Stimulated activated CD4-positive, alpha-beta T cell treated with anti-CD3 and anti-CD28 coated beads, Interleukin-1b, Interleukin-23, amount 100 ng/mL, for 1 hour (primary cell): ENCODE measurements at places on chromosomes 5 and 9.

- no peak for DNase-seq
Measured at GRCh38 chr9:9719373-9720112, 893.3 kb downstream of the PTPRD start.

DNA sequence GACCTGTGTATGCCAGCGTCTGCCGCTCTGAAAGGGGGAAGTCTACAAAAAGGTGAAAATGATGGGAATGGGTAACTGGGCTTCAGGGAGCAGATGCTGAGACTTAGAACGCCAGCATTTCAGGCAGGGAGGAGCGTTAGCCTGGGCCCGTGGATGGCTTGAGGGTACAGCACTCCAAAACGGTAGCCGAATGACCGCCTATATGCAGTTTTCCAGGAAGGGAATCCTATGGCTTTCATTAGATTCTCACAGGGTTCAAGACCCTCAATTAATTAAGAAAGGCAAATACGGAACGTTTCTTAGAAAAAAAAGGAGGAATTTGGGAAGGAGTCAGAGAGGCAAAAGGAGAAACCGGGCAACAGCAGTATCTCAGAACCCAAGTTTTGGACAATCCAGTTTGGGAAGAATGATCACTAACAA, 639 bp downstream of the AMACR start:
- no peak for DNase-seq

DNA sequence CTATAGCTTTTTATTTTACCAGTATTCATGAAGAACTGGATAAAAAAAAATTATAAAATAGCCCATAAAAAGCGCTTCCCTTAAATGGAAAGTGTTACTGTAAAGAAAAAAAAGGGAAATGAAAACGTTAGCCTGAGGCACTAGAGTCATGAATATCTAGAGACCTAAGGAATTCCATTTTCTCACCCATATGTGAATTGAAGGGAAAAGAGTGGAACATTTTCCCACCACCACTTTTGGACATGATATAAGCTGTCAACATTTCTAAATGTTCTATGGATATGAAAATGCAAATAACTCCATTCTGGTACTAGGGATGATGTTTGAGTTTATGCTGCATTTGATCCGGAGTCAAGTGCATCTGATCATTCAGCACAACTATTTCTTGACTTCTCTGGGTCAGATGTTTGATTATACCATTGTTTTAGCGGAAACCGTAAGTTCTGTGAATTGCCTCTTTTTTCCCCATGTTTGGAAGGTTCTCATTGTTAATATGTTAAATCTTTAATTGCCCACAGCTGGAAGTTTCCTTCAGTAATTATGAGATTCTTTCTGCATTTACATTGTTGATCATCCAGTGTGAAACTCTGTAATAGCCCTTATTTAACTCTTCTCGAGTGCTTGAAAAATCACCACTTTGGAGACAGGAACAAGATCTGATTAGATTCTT, 467.4 kb upstream of the SEMA6A start:
- DNase-seq, result no peak

DNA sequence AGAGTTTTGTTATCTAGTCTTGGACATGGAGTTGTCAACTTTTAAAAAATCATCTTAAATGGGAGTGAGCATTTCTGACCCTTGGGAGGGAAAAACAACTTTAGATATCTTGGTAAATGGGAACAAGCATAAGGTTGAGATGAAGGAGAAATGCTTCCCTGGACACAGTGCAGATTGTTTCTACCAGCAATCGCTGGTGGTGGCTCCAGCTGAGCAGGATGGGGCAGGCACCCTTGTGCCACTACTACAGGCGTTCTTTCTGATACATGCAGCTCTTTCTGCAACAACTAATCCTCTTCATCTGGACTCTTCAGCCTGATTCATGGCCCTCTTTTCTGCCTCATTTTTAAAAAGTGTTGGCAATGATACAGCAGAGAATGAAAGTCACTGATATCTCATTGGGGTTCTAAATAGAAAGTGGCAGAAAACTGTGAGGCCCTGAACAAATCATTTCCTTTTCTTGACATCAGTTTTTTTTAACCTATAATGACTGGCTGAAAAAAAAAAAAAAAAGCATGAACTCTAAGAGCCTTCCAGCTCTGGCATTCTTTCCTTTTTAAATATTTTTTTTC, 409.4 kb upstream of the PTGER4 start:
- no peak for DNase-seq

GRCh38 chr5:158761161-158761560, 338.6 kb downstream of the EBF1 start:
- DNase-seq, result no peak

DNA sequence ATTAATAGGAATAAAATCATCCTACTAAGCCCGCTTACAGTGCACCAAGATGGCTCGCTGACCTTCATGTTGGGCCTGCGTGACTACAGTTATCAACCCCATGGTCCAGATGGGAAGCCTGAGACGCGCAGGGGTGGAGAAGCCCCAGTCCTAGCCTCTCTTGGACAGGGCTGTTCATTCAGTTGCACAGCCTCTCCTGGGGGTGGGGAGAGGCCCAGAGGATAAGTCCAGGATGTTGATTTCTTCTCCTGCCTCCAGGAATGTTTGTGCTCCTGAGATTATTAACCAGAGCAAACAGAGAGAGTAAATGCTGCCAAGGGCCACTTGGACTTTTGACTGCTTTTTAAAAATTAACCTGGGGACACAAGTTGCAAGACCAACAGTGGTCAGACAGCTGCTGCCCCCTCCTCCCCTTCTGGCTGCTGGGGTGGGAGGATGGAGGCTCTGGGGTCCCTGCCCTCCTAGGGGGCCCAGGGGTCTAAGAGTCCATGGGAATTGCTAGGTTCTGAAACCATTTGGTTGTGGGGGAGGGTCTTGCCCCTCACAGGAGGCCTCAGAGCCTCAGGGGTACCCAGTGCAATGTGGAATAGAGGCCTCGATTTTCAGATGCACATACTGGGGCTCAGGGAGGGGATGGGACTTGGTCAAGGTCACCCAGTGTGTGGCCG, 2.8 kb upstream of the AMBP start:
- no peak for DNase-seq

- DNase-seq, result no peak
Measured at GRCh38 chr9:353077-353476, 138.4 kb downstream of the DOCK8 start.

GRCh38 chr9:116837018-116837989, 150.2 kb downstream of the TRIM32 start:
- no peak for DNase-seq

GRCh38 chr5:169547508-169547907, 36.1 kb upstream of the SPDL1 start:
- DNase-seq, result no peak

- DNase-seq, result no peak
Measured at GRCh38 chr5:61184708-61185107, 22.4 kb upstream of the SMIM15 start.

GRCh38 chr9:136943291-136944211, 987 bp downstream of the FBXW5 start:
- DNase-seq, result no peak

DNA sequence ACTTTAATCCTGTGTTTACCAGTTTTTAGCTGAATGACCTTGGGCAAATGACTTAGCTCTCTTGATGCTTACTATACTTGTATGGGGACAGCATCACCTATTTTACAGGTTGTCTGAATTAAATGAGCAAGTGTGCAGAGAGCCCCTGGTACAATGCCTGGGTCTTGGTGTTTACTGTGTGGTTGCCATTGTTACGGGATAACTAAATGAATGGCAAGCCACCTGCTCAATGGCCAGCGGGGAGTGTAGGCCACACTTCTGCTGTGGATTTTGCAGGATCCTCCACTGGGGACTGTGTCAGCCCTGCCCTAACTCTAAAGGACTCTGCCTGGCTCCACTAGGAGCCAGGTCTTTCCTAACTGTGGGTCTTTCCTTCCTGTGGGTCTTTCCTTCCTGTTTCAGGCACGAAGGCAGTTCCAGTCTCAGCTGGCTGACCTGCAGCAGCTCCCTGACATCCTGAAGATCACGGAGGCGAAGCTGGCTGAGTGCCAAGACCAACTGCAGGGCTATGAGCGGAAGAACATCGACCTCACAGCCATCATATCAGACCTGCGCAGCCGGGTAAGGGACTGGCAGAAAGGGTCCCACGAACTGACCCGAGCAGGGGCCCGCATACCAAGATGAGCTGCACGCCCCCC, 10.3 kb upstream of the GLE1 start:
- DNase-seq, result no peak

GRCh38 chr5:22591461-22591860, 261.7 kb downstream of the CDH12 start:
- DNase-seq, result no peak

- DNase-seq, result no peak
Measured at GRCh38 chr5:73436535-73437100, 12.0 kb downstream of the FOXD1 start.

DNA sequence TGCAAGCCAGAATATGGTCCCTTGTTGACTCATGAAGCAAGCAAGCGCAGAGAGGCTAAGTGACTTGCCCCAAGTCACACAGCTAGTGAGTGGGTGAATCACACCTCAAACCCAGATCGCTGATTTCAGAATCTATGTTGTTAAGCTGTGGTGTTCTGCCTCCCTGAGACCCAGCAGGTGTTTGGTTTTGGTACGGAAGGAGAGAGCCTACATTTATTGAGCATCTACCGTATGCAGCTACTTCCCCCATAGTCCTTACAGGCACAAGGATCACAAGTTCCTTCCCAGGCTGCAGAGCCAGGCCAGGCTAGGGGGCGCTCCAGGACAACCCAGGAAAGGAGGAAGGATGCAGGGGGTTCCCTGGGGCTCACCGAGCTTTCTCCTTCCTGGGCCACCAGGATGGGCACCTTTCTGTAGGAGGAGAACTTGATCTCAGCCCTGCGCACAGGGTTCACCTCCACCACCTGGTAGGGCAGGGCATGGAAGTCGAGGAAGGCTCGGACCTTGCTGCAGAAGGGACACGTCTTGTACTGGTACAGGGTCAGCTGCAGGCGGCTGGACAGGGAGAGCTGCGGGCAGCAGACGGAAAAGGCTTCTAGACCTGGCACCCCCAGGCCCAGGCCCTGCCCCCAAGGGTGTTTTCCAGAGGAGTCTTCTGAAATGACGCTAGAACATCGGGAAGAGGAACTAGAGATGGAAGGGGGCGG, 2.5 kb downstream of the PTGES2 start:
- no peak for DNase-seq

DNA sequence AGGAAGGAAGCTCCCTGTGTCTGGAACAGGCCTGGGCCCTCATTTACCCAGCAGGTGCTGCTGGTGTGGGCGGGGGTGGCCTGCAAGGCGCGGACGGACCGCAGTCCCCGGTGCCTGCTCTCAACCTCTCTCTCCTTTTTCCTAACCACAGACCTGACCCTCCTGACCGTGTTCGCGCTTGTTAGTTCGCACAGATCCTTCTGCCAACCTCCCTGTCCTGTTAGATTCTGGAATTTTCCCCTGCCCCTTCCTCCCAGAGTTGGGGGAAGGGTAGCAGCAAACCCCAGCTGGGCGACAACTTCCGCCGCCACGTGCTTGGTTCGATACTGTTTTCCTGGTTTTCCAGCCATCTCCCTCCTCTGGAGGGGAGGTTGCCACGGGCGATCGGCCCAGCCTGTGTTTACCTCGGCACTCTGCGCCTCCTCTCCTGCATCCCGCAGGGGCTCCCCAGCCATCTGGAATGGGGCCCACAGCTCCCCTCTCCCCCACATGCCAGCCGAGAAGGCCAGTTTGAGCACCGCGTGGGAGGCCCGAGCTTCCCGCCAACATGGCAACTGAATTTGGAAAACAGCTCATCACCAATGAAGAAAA, 70.8 kb upstream of the UNC5A start:
- DNase-seq, result no peak
